ENCODE measurements at places on chromosomes 3 and 15. TPM values are rescaled to one million over a fixed set of nuclear protein-coding genes. Genes with fewer than 3 reads are reported as not detected.

GRCh38 chr3:36543276-36543997 lies 163.1 kb downstream of the STAC start:
- no peak for DNase-seq

CISH gene
- total RNA-seq: 6.2 TPM

DNA sequence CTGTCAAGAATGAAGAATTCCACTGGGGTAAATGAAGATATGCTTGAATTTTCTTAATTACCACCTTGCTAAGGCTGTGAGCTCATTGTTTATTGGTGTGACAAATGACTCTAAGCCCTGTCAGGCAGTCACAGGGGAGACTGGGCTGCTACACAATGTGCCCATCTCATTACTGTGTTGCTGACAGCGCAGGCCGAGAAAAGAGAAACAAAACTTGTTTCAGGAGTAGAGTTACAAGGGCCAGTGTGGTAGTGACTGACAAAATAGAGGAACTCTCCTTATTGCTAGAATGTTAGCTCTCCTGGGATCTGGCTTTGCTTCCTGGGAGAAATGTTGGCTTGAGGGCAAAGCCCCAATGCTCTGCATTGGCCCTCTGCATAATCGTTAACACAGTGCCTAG lies 130.4 kb upstream of the CRBN start:
- DNase-seq: no peak

ACOX2 gene
- 0.34 TPM for total RNA-seq

DNA sequence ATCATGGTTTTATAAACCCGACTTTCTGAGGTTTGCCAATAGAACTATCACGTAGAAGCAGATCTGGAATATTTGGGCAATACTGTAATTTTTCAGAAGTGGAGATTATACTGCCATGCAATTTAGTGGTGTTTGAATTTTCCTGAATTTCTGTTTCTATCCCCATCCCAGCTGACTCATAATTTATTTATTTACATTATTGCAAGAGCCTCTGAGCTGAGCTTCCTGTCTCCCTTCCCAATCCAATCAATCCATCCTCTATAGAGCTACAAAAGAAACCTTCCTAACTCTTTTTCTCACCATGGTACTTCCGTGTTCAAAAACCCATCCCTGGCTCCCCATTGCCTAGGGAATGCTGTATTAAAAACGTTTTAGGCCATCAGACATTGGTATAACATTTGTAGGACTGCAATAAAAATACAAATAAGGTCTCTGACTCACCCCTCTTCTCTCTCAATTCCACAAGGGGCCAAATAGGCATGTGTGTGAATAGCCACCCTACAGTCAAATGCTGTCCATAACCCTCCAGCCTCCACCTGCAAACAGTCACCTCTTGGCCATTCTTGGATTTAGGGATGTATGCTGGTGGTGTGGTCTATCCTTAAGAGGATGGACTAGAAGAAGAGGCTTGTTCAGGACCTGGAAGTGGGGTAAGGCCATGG lies 190.7 kb downstream of the CD47 start:
- no peak for DNase-seq

GRCh38 chr3:120274739-120275167 lies 10.3 kb downstream of the GPR156 start:
- DNase-seq: no peak

ARGFX gene
- not detected for total RNA-seq

ZNF662 gene
- total RNA-seq: 1.7 TPM

A4GNT gene
- total RNA-seq: not detected

DNA sequence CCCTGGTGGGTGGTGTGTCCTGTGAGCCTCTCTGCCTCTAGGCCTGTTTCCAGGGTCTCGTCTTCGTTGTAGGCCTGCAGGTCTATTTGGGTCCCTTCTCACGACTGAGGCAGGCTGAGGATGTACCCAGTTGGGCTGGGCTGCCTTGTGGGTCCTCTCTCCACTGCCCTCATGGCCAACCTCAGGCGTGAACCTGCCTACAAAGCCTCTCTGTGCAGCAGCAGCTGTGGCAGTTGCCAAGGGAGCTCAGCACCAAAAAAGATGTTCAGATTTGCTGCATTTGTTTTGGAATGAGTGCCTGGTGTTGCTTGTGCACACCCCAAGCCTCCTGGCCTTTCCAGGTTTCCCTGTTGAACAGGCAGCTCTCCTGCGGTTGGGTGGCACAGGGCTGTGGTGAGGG lies 13.4 kb downstream of the KLF13 start:
- no peak for DNase-seq

- no peak for DNase-seq
These were observed 261.2 kb upstream of the TRIM42 start for GRCh38 chr3:140416666-140417065.

GRCh38 chr3:109924196-109924595 lies 586.9 kb upstream of the DPPA4 start:
- DNase-seq: no peak

DNASE1L3 gene
- not detected for total RNA-seq

DNA sequence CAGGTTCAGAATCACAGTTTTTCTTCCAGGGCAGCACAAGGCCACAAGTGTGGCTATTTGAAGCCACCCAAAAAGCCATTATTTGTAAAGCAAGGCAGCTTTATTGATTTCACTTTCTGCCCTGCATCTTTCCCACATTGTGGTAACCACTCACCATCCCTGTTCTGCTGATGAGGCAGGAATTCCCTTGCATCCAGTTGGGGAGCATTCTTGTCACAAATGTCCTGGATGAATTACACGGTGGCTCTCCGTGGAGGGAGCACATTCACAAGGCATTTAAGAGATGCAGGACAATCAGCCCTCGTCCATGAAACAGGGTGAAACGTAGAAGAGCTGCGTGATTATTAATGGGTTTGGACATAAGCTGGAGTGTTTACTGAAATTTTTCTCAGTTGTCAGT lies 111.2 kb downstream of the APBA2 start:
- no peak for DNase-seq

GRCh38 chr3:190486908-190487607 lies 26.8 kb upstream of the IL1RAP start:
- DNase-seq: no peak

FEZF2 gene
- not detected for total RNA-seq

ZNF860 gene
- 7.9 TPM for total RNA-seq

- no peak for DNase-seq
These were observed 60.7 kb downstream of the IMPG2 start for GRCh38 chr3:101259485-101260341.

CCDC80 gene
- 25.0 TPM for total RNA-seq

PP2D1 gene
- not detected for total RNA-seq

DNA sequence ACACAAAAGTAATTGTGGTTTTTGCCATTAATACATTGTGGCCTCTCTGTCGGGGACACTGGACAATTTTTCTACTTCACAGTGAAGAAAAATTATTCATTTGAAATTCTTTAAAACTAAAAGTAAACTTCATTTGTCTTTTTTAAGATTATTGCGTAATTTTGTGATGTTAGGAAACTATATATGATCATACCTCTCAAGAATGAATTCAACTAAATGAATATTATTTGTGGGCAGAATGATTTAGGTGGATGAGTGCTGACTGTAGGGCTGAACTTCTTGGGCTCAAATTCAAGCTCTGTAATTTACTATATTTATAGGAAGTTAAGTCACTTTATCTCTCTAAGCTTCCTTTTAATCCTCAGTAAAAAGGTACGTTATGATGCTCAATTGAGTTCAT lies 441.2 kb downstream of the ROBO1 start:
- peak; percentile 20 for DNase-seq

- DNase-seq: no peak
These were observed 20.7 kb downstream of the GRIP2 start for GRCh38 chr3:14519406-14519805.

DNA sequence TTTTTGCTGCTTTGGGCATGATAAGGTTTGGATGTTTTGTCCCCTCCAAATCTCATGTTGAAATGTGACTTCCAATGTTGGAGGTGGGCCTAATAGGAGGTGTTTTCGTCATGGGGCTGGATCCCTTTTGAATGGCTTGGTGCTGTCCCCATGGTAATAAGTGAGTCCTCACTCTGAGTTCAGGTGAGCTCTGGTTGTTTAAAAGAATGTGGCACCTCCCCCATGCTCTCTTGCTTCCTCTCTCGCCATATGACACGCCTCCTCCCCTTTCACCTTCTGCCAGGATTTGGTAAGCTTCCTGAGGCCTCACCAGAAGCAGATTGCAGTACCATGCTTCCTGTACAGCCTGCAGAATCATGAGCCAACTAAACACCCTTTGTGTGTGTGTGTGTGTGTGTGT lies 255.5 kb downstream of the EPHB1 start:
- no peak for DNase-seq

OSTN gene
- not detected for total RNA-seq

DNA sequence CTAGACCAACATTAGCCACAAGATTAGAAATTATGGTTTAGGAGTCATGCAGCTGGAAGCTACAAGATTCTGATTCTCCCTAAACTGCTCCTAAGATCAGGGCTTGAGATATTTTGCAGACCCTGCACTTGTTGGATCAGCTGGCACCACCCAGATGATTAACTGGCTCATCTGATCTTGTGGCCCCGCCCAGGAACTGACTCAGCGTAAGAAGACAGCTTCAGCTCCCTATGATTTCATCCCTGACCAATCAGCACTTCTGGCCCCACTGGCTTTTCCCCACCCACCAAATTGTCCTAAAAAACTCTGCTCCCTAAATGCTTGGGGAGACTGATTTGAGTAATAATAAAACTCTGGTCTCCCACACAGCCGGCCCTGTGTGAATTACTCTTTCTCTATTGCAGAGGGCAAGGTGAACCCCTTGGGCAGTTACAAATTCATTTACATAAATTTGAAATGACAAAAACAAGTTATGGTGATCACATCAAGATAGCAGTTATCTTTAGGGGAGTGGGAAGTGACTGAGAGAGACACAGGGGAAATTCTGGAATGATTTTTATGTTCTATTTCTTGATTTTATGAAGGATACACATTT lies 76.5 kb downstream of the CD200R1L start:
- peak; percentile 93 for DNase-seq

DNA sequence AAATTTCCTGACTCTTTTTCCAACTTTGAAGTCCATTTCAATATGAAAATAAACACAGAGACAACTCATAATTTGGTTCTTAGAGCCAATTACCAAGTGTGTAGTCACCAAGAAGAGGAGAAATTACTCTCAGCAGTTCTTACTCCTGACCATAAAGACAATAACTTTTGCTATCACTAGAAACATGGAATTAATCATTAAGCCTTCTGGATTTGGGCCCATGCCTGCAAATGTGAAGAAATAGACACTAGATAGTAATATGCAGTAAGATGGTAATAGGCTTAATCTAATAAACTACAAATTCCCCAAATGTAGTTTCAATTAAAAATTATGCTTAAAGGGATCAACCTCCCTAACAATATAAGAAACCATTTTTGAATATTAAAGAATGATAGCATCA lies 185.1 kb upstream of the AGTR1 start:
- DNase-seq: no peak

- peak; percentile 43 for DNase-seq
These were observed 87.8 kb downstream of the RSL24D1 start for GRCh38 chr15:55108858-55109518.

DNA sequence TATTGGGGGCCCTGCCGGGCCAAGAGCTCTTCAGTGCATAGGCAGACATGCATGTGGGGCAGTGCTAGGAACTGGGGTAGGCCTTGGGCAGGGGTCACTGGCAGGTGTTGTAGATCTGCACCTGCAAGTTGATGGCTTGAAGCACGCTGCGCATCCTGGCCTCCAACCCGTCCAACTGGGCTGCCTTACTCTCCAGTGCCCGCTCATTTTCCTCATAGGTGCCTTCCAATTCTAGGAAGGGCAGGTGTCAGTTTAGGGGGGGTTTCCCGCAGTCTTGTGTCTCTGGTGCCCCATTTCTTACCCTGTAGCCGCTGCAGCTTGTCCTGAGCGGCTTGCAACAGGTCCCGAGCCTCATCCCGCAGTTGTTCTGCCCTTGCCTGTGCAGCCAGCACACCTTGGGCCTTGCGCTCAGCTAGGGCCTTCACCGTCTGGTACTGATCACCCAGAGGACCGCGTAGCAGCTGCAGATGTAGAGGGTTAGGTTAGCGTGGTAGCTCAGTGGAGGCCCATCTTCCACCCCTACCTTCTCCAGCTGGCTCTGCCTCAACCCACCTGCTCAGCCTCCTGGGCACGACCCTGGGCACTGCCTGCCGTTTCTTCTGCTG lies 611 bp upstream of the USP19 start:
- no peak for DNase-seq

DNA sequence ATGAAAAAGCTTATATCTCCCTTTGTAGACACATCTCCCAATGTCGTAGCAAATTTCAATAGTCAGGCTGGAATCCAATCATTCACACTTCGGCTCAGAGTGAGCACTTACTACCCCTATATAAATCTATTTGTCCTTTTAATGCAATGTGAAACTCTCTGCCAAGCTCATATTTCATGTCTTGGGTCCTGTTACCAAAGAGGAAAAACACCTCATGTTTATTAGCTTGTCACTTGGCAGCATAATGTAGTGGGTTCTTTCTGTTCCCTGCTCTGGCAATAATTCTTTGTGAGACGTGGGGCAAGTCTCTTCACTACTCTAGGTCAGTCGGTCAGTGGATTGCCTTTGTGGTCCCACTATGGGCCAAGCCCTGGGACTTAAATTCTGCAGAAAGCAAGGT lies 107.1 kb downstream of the SRGAP3 start:
- DNase-seq: peak; percentile 36

ITGB5 gene
- total RNA-seq: 91.9 TPM

GCSAM gene
- 1.3 TPM for total RNA-seq

- DNase-seq: no peak
These were observed 78.3 kb downstream of the ASB7 start for GRCh38 chr15:100680726-100681125.

- DNase-seq: no peak
These were observed 20.9 kb downstream of the PDE8A start for GRCh38 chr15:85002517-85002916.
